ENCODE measurements at places on chromosomes 5 and 9.

GRCh38 chr5:157971571-157972216, 112.7 kb upstream of the CLINT1 start:
- DNase-seq = no peak

GRCh38 chr5:157067005-157067404, 8.1 kb upstream of the HAVCR1 start:
- DNase-seq = no peak

GRCh38 chr9:137465000-137465719, 6.0 kb upstream of the NSMF start:
- no peak for DNase-seq

- DNase-seq = peak; percentile 38
Observed at GRCh38 chr9:4299005-4299795, 668 bp downstream of the GLIS3 start.
